ENCODE measurements at places on chromosomes 2 and 18.

GRCh38 chr2:16908656-16909055, 243.0 kb upstream of the CYRIA start:
- no peak for DNase-seq

- peak; percentile 58 for DNase-seq
Measured at GRCh38 chr2:30226144-30227032, 4.9 kb upstream of the LBH start.

- DNase-seq = no peak
Measured at GRCh38 chr18:78607221-78607620, 372.4 kb upstream of the SALL3 start.

DNA sequence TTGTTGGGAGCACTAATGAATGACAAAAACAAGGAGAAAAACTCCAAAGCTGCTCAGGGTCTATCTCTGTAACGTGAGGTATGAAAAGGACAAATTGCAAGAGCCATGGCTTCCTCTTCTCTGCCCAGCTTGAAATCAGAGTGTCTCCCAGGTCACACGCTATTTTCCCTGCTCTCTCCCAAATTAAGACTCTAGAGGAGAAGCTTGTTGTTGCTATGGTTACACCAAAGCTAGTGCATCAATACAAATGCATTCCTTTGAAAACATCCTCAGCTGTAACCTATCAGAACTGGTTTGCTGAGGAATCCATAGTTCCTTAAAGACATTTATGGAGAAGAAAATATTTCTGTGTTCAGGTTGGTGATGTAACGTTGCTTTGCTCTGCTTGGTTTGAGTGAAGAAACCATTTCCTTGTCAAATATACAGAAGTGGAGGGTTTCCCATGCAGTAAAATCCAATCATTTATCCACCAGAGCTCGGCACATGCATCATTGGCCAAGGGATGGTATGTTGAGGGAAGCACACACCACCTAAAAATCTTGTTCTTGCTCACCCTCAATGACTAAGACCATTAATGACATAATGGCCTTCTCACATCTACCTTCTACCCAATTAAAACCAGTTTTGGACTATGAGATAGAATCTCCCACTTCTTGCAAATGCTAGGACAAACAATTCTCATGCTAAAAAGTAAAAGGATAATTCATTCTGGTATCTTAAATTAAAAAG, 2135.6 kb upstream of the CELF4 start:
- no peak for DNase-seq

DNA sequence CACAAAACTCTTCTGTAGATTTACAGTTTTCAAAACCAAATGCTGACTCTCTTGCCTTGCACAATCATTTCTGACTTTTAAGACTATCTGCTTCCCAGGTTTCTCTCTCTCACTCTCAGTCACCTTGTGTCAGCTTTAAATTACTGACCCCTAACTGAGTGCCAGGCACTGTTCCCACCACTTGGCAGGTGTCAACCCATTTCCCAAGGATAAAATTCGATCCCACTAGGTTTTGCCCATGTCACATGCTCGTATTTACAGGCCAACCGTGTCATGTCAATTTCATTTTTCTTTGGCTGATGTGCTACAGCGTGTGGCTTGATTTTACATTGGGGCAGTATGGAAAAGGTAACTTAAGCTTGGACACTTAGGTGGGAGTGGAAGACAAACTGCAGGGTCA, 26.1 kb upstream of the LMAN1 start:
- no peak for DNase-seq

DNA sequence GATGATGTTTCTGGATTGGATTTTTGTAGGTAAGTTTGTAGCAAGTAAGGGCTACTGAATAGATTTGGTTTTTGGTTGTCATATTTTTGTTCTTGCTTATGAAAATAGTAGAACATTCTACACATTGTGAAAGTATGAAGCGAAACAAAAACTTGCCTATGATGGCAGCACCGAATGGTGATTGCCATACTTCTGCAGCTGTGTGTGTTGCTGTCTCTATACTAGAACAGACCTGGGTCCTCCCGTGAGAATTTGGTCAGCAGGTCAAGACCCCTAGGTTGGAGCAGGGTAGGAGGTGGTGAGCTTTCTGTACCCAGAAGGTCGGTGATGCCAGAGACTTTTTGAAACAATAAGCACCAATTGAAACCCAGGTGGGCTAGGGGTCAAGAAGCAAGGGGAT, 322.6 kb downstream of the PRKCE start:
- DNase-seq = peak; percentile 51

GRCh38 chr2:213959589-213959988, 451.3 kb upstream of the VWC2L start:
- DNase-seq = no peak

DNA sequence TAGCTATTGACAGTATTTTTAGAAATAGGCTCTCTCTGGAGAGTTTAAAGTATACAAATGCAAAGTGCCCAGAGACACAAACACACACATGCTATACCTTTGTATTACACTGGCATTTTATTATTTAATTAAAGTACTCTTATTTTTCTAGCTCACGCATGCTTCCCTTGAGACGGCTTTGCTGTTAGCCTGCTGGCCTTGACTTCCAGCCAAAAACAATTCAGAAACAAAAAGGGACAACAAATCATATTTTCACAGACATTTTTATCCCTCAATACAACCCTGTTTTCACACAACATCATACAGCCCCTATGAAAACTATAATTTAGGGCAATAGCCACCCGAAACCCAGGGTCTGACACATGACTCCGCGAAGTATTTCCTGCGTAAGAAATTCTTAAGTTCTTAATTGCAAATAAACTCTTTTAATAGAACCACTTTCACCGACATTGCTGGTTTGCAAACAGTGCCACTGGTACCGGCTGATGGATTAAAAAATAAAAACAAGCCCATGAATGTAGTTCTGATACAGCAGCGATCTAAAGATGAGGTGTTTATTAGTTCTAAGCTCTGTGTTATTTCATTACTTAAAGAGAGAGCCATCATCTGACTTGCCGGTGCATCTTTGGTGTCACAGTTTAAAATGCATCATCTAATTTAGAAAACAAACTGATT, 185.1 kb downstream of the TCF4 start:
- no peak for DNase-seq

DNA sequence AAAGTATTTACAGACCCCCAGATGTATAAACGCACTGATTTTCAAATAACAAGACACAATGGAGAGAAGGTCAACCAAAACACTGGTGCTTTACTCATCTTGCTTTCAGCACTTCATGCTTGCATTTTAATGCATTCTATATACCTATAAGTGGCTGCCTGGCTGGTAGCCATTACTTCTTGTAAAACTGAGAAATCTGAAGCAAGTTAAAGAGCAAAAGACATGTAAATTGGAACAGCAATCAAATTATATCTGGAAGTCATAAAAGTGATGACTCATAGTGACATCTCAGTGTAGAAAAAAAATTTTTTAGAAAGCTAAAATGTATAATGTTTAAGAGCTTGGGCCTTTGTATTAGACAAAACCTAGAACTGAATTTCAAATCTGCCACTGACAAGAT, 106.2 kb downstream of the CCDC141 start:
- DNase-seq = no peak

GRCh38 chr2:172969166-172969565, 106.5 kb upstream of the MAP3K20 start:
- no peak for DNase-seq

GRCh38 chr2:38440655-38441054, 63.6 kb upstream of the ATL2 start:
- DNase-seq = no peak

GRCh38 chr18:41396861-41397260, 558.2 kb upstream of the PIK3C3 start:
- no peak for DNase-seq

DNA sequence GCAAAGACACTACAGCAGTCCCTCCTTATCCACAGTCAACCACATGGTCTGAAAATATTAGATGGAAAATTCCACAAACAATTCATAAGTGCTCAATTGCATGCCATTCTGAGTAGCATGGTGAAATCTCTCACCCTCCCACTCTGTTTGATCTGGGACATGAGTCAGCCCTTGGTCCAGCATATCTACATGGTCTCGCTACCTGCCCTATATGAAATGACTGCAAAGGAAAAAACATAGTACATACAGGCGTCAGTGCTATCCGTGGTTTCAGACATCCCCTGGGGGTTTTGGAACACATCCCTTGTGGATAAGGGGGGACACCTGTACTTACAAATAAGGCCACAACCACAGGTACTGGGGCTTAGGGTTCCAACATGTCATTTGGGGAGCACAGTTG, 73.7 kb downstream of the CABLES1 start:
- no peak for DNase-seq

- DNase-seq = peak; percentile 30
Measured at GRCh38 chr2:101267671-101268656, 15.3 kb downstream of the CNOT11 start.

GRCh38 chr2:122098306-122098705, 342.9 kb downstream of the TSN start:
- DNase-seq = no peak

DNA sequence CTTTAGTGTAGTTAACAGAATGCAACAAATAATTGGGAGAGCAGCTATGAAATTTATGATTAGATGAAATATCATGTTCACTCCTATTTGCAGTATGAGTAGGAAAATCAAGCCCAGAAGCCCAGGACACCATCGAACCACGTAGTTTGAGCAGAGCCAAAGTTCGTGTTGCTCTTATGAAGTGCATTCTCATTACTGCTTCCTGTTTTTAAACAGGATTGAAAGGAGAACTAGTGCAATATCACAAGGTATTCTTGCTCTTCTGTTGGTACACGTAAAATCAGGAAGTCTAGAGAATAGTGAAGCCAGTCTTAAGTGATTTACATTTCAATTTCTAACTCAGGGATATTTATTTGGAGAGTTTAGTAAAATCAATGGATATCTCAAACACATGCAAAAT, 21.1 kb downstream of the ARHGAP15 start:
- DNase-seq = no peak

DNA sequence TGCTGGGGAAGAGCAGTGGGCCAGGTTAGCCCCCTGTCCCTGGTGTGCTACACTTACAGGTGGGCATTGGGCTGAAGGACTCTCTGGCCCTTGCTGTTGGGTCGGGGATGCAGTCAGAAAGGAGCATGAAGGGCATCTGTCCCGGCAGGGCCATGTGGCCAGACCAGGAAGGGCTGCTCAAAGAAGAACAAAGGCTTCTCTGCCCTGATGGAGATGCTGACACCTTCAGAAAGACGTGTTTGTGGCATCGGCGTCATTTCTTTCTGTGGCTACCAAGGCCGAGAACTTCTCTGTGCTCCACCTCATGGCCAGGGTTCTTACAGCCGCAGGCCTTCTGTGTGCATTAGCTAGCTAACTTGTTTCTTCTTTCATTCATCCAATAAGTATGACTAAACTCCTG, 239.1 kb downstream of the FAM210A start:
- DNase-seq = no peak

DNA sequence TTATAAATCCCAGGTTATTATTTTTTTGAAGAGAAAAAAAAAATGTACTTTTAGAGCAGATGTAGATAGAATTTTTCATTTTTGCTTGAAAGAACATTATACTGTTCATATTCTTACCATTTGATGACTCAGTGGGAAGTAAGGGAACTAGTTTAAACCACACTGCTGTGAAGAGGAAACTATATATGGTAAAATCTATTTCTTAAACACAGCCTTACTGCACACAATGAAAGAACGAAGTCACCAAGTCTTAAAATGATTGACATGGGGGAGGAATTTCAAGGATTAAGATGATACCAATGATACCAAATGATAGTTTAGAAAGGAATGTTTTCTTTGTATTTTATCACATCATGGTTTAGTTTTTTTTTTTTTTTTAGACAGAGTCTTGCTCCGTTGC, 5.0 kb downstream of the ACTR2 start:
- peak; percentile 39 for DNase-seq

GRCh38 chr2:11863103-11863502, 116.7 kb downstream of the LPIN1 start:
- peak; percentile 53 for DNase-seq

GRCh38 chr18:63890950-63891304, 3.4 kb downstream of the SERPINB2 start:
- DNase-seq = peak; percentile 55

- DNase-seq = no peak
Measured at GRCh38 chr2:95258271-95258670, 16.0 kb upstream of the PROM2 start.

- no peak for DNase-seq
Measured at GRCh38 chr18:12492907-12493306, 85.2 kb downstream of the PRELID3A start.

DNA sequence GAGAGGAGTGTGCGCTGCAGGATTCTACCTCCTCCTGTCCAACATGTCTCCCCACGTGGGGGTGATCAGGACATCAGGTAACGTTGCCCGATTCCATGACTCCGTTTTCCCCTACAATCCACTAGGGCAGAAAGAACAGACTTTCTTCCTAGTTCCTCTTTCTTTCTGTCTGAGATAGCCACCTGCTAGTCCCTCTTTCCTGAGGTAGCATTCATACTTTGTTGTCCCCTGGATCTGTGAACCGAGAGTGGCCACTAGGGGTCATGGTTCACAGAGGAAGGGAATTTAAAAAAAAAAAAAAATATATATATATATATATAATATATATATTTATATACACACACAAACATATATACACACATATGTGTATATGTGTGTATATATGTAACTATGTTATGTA, 210.0 kb upstream of the ZNF521 start:
- DNase-seq = peak; percentile 21

DNA sequence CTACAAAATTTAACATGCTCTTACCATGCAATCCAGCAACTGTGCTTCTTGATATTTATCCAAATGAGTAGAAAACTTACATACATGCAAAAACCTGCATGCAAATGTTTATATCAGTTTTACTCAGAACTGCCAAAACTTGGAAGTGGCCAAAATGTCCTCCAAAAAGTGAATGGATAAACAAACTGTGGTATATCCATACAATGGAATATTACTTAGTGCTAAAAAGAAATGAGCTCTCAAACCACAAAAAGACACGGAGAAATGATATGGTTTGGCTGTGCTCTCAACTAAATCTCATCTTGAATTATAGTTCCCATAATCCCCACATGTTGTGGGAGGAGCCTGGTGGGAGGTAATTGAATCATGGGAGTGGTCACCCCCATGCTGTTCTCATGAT, 267.2 kb downstream of the ZEB2 start:
- no peak for DNase-seq

DNA sequence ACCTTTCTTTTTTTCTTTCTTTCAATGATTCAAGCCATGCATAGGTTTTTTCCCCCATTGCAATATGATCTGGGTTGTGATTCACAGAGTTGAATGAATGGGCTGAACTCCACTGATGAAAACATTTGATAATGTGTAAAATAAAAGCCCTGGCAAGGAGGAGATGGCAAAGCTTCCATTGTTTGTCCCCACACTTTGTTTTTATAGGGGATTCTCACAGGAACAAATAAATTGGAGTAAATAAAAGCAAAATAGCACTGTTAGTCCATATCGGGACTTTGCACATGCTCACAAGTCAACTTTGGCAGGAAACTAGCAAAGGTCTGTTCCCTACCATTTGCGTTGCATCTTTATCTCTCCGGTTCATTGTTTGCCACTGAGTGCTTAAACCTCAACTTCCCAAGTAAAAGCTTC, 55.7 kb downstream of the MEIS1 start:
- no peak for DNase-seq

GRCh38 chr2:161238265-161238559, 70.0 kb upstream of the PSMD14 start:
- DNase-seq = no peak

GRCh38 chr2:73034661-73035375, 36.7 kb downstream of the SFXN5 start:
- DNase-seq = no peak

GRCh38 chr2:119451336-119452050, 19.8 kb downstream of the TMEM37 start:
- no peak for DNase-seq
